ENCODE measurements at places on chromosomes 2 and 18.

DNA sequence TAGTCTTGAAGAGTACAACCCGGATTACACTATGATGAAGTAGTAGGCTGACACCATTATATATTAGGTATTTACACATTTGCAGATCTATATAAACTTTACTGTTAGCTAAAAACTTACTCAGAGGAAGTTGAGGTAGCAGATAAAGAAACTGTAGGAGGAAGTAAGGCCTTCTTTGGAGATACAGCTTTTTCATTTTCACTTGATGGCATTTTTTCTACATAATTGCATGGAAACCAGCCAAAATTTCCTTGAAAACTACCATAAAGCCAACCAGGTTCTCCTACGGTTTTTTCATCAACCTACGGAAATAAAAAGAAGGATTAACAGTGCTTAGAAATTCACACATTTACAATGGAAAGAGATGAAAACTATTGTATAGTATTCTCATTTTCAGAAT, 86.6 kb downstream of the FAM228A start:
- DNase-seq = no peak

DNA sequence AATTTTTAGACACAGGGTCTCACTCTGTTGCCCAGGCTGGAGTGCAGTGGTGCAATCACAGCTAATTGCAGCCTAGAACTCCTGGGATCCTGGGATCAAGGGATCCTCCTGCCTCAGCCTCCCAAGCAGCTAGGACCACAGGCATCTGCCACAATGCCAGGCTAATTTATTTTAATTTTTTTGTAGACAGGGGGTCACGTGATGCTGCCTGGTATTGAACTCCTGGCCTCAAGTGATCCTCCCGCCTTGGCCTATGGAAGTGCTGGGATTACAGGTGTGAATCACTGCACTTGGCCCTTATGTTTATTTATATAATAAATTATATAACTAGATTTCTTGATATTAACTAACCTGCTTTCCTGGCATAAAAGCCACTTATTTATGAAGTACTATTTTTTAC, 1081.7 kb upstream of the FANCL start:
- DNase-seq = no peak

GRCh38 chr18:70523035-70523791, 234.4 kb downstream of the SOCS6 start:
- DNase-seq = no peak

- DNase-seq = no peak
Measured at GRCh38 chr18:72895548-72895947, 27.8 kb upstream of the NETO1 start.

DNA sequence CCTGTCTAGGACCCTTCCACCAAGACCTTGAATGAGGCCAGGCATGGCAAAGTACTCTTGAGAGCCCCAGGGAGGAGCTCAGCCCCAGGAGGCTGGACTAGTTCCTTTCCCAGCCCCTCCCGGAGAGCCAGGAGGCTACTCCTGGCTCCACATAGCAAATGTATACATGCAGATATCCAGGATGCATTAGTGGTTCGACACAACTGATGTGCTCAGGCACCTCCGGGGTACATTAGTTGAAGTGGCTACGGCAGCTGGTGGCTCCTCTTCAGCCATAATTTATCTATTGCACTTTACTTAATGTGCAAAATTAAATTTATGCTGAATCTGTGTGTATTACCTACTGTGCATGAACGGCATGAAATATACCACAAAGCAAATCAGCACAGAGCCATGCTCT, 182.8 kb upstream of the MEIS1 start:
- no peak for DNase-seq

DNA sequence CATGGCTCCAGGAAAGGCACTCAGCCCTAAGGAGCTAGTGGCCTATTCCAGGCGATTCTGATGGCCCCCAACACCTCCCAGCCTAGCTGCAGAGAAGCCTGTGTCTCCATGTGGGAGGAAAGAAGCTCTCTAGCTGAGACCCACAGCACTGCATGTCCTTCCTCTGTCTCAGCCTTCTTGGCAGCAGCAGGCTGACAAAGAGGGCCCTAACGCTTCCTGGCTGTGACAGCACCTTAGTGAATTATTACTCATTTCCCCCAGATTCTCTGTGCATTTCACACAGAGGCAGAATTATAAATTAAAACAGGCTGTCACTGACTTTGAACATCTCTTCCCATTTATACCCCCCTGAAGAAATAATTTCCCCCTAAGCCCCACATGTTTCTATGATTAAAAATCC, 206.8 kb downstream of the CLIP4 start:
- DNase-seq = no peak

- no peak for DNase-seq
Measured at GRCh38 chr2:68237404-68237803, 14.9 kb downstream of the PPP3R1 start.

GRCh38 chr2:114056294-114057143, 166.6 kb downstream of the ACTR3 start:
- no peak for DNase-seq

DNA sequence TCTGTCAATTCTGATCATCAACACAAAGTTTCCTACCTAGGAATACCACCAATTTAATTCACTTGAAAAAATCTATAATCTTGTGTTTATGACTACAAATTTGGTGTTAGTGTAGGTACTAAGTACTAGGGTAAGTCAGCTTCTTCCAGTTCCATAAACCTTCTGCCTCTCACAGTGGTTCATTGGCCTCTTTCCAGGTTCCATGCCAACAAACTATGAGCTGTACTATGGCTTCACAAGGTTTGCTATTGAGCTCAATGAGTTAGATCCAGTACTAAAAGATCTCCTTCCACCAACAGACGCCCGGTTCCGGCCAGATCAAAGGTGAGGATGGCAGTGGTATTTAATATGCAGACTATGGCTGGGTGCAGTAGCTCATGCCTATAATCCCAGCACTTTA, 58.8 kb downstream of the PRKRA start:
- no peak for DNase-seq

- no peak for DNase-seq
Measured at GRCh38 chr2:70981866-70982810, 3.7 kb downstream of the ANKRD53 start.

DNA sequence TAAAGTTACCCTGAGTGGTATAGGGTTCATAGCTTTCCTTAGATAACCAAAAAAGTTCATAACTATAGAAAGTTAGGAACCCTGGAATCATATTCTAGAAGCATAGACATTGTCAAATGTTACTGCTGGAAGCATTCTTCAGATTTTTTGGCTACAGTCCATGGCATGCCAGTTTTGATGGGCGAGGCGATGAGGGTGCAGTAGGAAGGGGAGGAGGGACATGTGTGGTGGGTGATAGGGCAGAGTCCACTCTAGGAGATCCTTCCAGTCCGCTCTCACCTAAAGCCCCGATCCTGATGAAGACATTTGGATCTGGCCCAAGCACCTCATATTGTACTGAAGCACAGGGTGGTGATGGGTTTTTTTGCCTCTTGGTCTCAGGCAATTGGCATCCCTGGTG, 91.8 kb downstream of the HRH4 start:
- no peak for DNase-seq

GRCh38 chr2:217222309-217222910, 362.5 kb upstream of the TNP1 start:
- no peak for DNase-seq

- DNase-seq = no peak
Measured at GRCh38 chr2:69119104-69119894, 106.3 kb downstream of the ANTXR1 start.

DNA sequence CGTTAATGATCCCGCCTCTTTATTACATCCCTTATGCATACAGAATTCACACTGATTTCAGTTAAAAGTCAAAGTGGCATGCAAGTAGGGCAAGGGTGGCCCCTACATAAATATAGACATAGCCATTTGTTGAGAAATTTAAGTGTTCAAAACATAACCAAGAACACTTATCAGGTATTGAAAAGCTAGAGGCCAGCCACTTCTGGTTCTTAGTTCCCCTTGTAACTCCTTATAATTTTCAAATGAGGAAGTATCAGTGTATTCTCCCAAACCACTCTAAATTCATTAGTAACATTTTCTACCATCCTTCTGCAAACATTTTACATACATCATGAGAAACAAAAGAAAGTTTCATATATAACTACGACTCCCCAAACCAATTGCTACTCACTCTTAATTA, 5.8 kb upstream of the ARL5A start:
- DNase-seq = no peak

GRCh38 chr2:70078384-70078783, 8.9 kb upstream of the PCBP1 start:
- DNase-seq = no peak

- DNase-seq = no peak
Measured at GRCh38 chr2:186695081-186695756, 1.4 kb downstream of the FAM171B start.

DNA sequence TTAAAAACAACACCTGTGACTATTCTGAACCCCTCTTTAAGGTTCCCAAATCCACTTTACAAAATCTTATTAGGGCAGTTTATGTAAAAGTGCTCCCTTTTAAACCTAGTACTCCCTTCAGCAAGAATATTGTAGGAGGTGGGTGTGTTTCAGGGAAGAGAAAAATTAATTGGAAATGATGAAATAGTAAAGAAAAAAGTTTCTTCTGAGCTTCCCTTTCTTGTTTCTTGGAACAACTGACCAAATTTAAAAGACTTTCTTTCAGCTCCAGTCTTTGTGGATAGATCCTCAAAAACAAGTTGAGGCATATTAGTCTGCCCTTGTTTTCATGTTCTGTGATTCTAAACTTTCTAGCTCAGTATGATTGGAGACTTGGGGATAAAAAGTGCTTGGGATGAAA, 3.0 kb downstream of the VWA3B start:
- DNase-seq = no peak

- DNase-seq = no peak
Measured at GRCh38 chr2:201353116-201353515, 4.0 kb downstream of the FLACC1 start.

DNA sequence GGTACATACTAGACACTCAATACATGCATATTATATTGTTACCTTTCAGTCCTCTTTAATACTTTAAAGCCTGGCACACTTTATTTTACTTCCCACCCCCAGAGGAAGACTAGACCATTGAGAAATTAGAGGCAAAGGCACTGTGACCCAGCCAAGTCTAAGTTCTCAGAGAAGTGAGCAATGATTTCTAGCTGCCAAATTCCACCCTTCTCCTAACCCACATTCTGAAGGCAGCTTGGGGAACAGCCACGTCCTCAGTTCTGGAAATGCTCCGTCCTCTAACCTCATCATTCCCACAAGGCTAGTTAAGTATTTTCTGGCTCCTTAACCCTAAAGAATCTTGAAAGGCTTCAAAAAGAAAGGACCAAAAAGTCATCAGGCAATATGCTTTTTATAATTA, 86.6 kb downstream of the COL5A2 start:
- DNase-seq = no peak

- no peak for DNase-seq
Measured at GRCh38 chr18:2662990-2663389, 7.5 kb downstream of the SMCHD1 start.

- DNase-seq = no peak
Measured at GRCh38 chr18:55256226-55256928, 297.1 kb upstream of the CCDC68 start.

- no peak for DNase-seq
Measured at GRCh38 chr18:59065684-59066083, 74.0 kb upstream of the SEC11C start.

- no peak for DNase-seq
Measured at GRCh38 chr2:45055162-45055605, 45.9 kb upstream of the SIX2 start.

GRCh38 chr2:147739508-147739907, 105.3 kb upstream of the ACVR2A start:
- DNase-seq = no peak

GRCh38 chr2:70035344-70035844, 51.9 kb upstream of the PCBP1 start:
- no peak for DNase-seq

- DNase-seq = no peak
Measured at GRCh38 chr2:45840481-45840880, 189.0 kb downstream of the PRKCE start.

DNA sequence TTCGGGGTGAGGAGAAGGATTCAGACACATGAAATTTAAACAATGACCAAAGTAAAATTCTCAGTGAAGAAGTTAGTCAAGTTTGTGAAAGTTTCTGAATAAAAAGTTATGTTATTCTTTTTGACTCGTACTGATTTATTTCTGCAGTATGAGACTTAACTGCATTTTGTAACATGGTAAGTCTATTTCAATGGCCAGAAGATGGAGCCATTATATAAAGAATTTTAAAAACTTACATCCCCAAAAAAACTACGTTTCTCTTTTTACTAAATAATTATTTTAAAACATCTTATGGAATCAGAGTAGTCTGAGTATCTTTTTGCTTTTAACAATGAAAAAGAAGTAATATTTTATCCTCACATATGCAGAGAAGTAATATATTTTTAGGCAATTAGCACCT, 51.4 kb upstream of the SCN1A start:
- no peak for DNase-seq

- no peak for DNase-seq
Measured at GRCh38 chr2:212147921-212148513, 390.6 kb downstream of the ERBB4 start.

DNA sequence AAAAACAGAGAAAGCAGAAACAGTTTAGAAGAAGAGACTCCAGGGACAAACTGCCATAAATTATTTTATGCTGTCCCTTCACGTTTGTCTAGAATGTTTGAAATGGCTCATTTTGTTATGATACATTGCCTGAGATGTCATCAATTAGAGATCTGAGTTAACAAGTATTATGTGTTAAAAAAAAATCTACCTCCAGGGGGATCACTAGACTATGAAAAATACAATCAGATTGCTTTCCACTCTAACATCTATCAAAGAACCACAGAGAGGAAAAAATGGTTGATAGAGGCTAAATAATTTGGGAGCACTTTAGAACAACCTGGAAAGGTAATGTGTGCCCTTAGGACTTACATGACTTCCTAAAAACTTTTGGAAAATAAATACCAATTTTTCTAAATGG, 103.8 kb upstream of the CCDC150 start:
- DNase-seq = no peak

GRCh38 chr2:48560546-48561209, 30.7 kb downstream of the STON1 start:
- DNase-seq = no peak

DNA sequence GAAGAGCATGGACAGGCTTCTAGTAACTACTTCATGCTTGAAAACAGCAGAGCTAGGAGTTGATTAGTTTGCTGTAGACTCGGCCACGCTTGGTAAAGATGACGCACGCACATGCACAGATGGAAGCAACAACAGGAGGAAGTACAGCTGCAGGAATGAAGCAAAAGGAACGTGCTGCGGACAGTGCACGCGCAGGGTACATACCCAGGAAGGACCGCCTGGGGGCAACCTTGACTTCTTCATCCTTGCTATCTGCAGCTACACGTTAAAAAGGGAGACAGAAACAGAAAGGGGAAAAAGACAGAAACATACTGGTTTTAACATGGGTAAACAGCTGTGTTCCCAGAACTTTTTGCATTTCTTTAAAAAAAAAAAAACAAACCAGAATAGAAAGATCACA, 17.7 kb downstream of the SLC66A2 start:
- no peak for DNase-seq

DNA sequence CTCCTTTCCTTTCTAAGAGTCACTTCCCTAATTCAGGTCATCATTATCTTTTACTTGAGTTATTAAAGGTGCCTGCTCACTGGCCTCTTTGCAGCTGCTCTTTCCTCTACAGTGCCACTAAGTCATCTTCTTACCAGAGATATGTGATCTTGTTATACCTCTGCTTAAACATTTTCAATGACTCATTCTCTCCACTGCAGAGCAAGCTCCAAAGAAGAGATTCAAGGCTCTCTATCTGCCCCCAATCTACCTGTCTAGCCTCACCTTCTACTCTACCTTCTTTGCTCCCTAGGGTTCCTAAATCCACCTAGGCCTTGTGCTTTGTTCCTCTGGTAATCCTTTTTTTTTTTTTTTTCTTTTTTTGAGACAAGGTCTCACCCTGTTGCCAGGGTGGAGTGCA, 3.1 kb downstream of the ARHGEF33 start:
- no peak for DNase-seq

- no peak for DNase-seq
Measured at GRCh38 chr2:17298453-17298852, 219.8 kb downstream of the RAD51AP2 start.

All from right renal pelvis (tissue), 4 donors.